ENCODE measurements at places on chromosomes 5 and 9.

DNA sequence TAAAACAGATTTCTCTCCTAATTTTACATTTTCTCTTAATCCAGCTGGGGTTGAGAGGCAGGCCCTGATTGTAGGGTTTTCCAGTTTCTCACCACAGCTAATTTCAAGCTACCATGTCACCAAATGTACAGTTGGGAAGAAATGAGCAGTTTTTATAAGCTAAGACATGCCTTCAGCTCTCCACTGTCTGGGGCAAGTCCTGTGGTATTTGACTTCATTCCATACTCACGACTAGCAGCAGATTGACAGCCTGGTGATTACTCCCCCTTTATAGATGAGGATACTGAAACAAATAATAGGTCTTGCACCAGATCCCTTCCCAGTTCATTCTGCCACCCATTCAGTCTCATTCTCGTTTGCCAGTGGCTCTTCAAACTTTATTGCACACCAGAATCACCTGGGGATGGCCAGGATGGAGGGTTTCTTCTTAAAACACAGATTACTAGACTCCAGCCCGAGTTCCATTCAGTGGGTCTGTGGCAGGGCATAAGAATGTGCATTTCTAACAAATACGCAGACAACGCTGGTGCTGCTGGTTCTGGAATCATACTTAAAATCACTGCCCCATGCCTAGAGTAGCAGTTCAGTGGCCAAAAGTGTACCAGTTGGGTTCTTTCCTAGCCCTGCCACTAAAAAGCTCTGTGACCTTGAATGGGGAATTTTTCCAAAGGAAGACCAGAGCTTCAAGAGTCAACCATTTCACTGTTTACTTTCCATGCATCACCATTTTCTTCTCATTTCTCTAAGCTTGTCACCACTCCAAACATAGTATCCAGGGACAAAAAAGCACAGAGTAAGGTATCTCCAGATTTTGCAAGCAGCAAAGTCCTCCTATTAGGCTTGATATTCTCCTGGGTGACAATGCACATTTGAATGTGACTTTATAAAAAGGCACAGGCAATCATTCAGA lies 64.3 kb downstream of the CSNK1A1 start:
- no peak for DNase-seq

DNA sequence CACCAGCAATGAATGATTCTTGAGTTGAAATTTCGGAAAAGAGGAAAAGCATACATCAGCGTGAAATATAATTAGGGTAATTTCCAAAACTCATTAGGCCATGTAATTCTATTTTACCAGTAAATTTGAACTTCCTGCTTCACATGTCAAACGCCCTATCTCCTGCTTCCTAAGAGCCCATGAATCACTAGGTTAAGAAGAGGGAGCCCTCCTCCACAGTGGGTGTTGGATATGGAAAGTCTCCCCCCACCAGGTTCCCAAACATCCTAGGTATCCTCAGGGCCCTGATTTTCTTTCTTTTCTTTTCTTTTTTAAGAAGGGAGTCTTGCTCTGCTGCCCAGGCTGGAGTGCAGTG lies 115.2 kb downstream of the SUSD1 start:
- DNase-seq: no peak

DNA sequence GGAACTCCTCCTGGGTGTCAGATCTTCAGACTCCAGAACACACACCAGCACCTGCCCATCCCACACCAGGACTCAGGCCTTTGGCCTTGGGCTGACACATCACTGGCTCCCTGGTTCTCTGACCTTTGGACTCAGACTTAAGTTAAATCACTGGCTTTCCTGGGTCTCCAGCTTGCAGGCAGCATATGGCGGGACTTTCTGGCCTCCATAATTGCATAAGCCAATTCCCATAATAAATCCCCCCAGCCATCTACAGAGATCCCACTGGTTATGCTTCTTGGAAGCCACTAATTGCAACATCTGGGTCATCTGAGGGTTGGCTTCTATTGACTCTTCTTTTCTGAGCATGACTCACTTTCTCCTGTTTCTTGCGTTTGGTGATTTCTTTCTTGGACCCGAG lies 80.3 kb upstream of the SARDH start:
- DNase-seq: no peak

DNA sequence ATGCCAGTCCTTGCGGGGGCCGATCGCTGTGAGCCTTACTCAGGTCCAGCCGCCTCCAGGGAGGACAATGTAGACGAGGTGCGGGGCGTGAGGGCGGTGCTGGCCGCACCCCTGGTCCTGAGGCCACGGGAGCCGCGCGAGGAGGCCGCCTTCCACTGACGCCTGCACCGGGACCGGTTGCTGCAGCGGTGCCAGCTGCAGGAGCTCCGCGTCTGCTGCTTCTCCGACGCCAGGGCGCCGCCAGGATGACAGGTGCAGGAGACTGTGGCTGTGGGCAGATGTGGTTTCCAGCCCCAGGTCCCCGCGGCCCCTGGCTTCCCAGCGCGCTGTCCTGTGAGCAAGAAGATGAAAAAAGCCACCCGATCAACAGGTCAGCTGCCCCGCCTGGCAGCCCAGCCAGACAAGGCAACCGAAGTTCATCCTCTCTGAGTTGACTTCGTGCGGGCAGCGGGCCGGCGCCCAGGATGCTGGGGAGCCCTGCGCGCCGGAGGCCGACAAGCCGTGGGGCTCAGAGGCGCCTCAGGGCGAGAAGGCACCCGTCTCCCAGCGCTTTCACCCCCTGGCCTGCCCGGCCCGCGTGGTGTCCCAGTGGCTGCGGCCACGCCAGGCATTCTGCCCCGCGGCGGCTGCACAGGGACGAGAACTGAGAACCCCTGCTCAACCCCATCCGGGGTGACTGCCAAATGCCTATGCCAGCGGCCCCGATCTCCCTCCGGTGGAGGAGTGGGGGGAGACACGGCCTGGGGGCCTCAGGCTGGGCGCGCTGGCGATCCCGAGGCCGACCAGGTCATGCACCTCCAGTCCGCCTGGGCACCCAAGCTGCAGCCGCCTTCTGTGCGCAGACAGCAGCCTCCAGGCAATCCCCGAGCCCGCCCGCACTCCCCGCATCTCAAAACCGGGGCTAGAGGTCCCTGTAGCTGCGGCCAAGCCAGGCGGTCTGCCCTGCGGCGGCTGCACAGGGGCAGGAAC lies 43.4 kb upstream of the BICD2 start:
- DNase-seq: peak; percentile 74

DNA sequence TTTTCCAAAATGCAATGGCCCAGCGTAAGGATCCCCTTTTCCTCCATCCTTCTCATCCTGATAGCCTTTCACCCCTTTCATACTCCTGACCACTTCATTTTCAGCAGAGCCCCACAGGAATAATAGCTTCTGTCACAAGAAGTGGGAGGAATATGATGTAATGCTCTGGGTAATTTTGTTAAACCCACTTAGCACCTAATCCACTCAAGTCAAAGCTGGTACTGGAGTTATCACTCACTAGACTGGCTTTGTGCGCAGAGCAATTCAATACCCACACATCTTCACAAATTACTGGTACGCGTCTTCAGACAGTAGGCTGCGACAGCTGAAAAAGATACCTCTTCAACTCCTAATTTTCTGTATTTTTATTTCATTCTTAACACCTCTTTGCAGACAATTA lies 2232.8 kb upstream of the WWC1 start:
- no peak for DNase-seq

DNA sequence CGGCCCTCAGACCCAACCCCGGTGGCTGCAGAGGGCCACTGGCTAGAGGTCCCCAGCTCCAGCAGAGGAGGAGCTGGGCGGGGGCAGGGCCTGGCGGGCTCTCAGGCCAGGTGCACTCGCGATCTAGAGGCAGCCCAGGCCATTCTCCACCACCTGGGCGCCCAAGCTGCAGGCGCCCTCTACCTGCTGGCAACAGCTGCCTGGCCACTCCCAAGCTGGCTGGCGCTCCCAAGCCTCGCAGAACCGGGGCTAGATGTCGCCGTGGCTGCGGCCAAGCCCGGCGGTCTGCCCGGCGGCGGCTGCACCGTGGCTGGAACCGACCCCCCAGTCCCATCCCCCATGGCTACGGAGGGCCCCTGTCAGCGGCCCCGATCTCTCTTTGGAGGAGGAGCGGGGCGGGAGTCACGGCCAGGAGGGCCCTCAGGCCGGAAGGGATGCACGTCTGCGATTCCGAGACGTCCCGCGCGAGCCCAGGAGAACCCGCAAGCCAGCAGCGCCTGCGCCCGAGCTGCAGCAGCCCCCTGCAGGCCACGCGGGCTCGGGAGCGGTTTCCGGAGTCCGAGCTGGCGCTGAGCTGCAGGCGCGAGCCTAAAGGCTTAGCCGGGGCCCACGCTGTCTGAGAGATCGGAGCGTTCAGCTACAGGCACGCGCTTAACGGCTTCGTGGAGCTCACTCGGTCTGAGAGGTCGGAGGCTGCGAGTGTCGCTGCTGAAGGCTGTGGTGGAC lies 44.3 kb upstream of the BICD2 start:
- peak; percentile 88 for DNase-seq

GRCh38 chr9:13616491-13617035 lies 337.1 kb upstream of the MPDZ start:
- DNase-seq: no peak

DNA sequence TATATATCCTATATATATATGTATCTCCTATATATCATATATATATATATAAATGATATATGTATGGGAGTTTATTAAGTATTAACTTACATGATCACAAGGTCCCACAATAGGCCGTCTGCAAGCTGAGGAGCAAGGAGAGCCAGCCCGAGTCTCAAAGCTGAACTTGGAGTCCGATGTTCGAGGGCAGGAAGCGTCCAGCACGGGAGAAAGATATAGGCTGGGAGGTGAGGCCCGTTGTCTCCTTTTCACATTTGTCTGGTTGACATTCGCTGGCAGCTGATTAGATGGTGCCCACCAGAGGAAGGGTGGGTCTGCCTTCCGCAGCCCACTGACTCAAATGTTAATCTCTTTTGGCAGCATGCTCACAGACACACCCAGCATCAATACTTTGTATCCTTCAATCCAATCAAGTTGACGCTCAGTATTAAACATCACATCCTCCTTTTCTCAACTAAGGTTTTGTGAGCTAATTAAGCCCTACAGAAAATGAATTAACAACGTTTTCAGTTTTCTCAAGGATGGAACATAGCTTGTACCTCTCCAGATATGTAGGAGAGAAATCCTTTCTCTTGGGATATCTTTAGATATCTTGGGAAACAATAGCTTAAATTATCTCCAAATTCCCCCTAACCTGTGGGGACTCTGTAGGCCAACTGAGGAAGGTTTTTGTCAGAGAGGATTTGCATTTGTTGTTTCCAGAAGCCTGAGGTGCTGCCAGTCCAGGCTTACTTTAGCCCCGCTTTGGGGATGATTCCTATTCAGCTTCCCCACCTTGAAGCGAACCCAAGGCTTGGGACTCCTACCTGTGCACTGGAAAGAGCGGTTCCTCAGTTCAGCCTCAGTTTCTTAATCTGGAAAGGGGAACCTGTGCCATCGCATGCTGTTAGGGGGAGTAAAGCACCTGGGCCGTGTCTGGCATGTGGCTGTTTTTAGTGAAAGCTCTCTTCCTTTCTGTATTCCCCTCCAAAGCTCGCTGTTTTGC lies 163.2 kb downstream of the CACNA1B start:
- no peak for DNase-seq

DNA sequence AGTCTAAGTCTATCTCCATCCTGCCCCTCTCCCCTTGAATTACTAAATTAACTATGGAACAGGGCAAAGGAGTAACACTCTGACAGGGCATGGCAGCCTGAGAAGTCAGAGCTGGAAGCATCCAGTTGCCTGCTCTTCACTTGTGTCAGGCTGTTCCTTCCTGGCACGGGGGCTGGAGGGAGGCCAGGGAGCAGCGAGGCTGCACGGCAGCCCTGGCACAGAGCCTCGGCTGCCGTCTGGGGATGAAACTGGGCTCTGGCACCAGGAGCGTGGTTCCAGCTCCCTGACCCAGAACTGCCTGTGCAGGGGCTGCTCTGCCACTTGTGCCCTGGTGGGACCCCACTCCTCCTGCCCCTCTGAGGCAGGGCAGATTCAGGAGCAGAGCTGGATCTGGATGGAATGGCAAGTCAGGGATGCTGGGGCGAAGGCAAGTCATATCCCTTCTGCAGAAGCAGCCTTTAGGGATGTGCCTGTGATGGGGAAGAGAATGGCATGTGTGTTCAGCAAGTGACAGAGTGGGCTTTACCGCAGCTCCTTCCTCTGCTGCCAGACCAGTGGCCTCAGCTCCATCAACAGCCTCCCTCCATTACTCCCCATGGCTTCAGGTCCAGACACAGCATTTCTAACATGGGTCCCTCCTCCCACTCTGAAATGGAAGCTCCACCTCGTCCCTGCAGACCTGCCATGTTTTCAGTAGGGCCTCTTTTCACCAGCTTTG lies 42.2 kb upstream of the PDE8B start:
- no peak for DNase-seq

DNA sequence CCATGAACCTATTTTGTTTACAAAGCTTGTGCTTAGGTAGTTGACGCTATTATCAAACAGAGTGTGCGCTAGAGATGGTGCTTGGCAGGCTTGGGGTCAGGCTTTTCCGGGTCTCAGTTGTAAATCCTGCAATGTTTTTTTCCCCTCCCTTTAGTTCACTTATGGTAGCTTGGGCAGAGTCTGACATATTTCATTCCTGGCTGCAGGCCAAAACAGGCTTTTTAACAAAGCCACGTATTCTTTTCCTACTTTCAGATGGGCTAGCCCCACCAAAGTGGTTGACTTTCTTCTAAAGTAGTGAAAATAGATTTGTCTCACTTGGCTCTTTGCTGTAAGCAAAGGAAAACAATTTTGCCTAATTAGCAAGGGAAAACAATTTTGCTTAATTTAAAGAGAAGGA lies 58.0 kb upstream of the FBN2 start:
- peak; percentile 4 for DNase-seq

- no peak for DNase-seq
Observed at GRCh38 chr9:82127465-82127864, 138.9 kb downstream of the SPATA31D1 start.

DNA sequence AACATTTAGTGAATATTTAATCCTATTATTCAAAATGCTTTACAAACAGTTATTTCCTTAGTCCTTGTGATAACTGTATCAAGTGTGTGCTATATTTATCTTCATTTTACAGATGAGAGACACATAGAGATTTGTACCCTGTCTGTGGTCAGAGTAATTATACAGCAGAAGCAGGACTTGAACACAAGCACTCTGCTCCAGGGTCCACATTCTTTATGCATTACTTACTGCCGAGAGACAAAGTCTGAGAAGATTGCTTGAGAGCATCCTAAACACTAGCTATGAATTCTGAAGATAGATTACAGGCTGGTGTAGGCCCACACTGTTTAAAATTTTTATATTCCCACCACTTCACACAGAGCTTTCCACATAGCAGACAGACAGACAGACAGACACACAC lies 926.1 kb upstream of the DMAC1 start:
- no peak for DNase-seq

- no peak for DNase-seq
Observed at GRCh38 chr9:72292874-72293607, 72.0 kb downstream of the ZFAND5 start.

DNA sequence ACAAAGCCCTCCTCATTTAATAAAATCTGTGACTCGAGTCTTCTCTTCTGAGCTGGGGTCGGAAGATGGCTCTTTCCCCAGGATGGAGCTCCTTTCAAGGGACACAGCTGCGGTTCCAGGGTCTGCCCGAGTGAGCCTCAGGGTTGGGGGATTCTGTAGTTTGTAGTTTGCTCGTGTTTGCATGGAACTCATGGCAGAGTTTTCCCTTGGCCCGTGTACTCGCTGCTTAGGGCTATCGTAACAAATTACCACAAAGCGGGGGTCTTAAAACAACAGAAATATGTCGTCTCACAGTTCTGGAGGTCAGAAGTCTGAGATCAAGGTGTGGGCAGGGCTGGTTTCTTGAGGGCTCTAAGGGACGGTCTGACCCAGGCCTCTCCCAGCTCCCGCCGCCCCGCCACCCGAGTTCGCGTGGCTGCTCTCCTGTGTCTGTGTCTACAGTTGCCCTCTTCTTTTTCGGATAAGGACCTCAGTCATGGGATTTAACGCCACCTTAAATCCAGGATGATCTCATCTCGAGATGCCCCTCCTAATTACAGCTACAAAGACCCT lies 13.9 kb upstream of the LPCAT1 start:
- DNase-seq: no peak

GRCh38 chr5:72611118-72611730 lies 104.0 kb upstream of the ZNF366 start:
- DNase-seq: peak; percentile 64

All from RPMI8226 (cell line).